ENCODE measurements at places on chromosomes 6 and 20.

GRCh38 chr6:63600136-63600535, 27.9 kb downstream of the LOC128125822 start:
- no peak for DNase-seq

- DNase-seq: peak; percentile 48
These were observed 629.1 kb upstream of the IMPG1 start for GRCh38 chr6:76701610-76702009.

DNA sequence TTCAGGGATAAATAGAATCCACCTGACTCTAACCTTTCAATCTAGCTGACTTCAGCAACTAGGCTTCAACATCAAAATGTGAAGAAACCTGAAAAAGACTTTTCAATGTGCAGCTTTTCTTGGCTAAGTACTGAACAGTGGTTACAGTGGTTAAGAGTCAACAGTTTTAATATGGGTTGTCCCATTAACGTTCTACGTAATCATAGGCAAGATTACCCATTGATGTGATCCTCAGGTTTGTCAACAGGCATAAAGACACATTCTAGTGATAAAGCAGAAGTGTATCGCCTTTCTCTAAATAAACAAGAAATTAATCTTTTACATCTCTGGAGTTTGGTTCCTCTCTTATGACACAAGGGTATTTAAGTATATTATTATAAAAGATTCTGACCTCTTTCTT, 154.1 kb upstream of the RUNX2 start:
- DNase-seq: no peak

DNA sequence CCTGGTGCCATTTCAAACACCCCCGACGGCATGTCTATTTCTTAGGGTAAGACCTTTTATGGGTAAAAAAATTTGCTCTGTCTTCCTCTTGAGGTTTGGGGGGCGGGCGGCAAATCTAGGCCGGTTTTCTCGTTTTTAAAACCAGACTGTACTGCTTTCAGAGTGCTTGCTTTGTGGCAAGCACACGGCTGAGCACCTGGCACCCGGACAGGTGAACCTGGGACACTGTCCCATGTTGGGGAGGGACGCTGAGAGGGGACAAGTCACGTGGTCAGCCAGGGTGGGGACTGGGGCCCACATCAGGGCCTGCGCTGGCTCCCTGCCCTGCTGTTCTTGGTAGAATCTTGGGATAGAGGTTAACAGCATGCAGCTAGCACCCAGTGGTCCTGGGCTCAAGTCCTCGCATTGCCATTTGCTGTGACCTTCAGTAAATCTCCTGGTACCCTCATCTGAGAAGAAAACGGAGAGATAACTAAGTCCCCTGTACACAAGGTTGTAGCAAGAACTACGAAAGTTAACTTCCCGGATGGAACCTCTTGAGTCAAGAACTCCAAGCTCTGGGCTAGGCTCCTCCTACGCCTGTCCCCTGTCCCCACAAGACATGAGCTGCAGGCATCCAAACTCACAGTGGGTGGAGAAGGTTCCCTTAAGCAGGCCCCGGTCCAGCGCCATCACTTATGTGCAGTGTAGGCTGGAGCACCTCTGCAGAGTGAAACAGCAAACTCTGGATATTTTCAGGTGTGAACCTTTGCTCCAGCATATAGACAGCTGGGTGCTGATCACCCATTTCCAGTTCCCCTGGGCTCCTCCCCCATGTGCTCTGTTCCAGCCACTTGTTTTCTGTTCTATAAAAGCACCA, 41.7 kb downstream of the PMEPA1 start:
- DNase-seq: no peak

- no peak for DNase-seq
These were observed 50.3 kb downstream of the EIF2S2 start for GRCh38 chr20:34061695-34062094.

DNA sequence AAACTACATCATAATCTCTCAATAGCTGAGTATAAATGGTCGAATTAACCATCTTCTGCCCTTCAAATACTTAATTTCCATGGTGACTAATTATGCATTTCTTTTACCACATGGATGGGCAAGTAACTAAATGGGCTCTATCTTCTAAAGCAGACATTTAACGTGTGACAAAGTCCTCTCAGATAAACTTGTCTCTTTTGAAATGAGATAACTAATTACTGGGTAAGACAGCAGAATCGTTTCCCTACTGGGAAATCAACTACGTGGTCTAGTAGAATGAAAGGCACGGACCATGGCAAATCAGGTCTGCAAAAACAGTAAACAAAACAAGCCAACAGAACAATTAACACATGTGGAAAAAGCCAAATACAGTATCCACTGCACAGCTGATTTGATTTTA, 137.7 kb downstream of the BACH2 start:
- DNase-seq: no peak

DNA sequence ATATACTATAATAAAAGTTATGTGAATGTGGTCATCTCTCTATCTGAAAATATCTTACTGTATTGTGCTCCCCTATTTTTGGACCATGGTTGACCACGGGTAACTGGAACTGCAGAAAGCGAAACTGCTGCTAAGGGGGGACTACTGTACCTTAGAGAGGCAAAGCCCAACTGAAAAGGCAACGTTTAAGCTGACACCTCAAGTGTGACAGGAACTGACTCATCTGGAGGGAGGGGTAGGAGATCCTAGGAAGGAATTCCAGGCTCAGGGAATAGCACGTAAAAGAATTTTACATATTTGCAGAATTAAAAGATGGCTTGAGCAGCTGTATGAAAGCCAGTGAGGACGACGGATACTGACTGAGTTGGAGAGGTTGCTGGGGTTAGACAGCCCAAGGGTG, 34.8 kb downstream of the ELOVL2 start:
- peak; percentile 61 for DNase-seq

DNA sequence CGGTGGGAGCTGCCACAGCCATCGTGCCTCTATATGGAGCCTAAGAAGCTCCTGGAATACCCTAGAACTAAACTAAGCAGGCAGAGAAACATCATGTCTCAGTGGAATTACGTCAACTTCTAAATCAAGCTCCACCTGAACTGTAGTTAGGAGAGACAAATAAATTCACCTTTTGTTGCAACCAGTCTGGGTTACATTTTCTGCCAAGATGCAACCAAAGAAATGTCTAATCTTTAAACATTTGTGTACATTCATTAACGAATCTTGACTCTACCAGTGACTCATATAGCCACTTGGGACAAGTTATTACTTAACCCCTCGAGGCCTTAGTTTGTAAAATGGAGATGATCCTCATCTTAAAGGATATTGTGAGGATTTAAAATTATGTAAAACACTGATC, 8.9 kb downstream of the PTPRK start:
- DNase-seq: no peak

- DNase-seq: peak; percentile 98
These were observed 588 bp downstream of the SCAF8 start for GRCh38 chr6:154733626-154734382.

DNA sequence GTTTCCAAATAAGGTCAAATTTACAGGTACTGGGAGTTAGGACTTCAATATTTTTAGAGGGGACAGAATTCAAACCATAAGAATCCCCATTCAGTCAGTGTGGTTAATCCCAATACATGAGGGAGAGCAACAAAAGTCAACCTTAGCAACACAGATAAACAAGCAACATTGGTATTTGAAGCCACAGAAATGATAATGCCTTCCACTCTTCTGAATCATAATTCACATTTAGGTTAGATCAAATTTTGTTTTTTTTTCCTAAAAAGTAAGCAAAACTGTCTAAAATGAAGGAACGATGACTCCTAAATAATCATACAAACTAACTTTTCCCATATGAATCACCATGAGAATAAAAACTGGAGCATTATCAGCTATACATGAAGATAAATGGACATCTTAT, 246.0 kb upstream of the TENT5A start:
- peak; percentile 61 for DNase-seq

DNA sequence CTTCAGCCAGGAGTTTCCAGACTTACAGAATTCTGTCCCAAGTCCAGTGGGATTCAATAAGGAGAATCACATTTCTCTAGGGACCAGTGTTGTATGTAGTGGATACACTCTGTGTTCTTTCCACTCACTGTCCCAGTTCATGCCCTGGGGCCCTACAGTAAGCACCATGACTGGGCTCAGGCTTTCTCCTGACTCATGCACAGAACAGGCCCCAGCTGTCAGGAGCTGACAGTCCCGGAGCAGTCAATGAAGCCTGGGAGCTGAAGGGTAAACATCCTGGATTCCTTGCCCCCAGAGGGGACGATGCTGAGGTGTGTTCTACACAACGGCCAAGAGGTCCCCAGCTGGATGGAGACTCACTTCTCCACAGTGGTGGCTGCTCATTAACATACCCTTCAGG, 40.2 kb upstream of the LRFN2 start:
- no peak for DNase-seq

DNA sequence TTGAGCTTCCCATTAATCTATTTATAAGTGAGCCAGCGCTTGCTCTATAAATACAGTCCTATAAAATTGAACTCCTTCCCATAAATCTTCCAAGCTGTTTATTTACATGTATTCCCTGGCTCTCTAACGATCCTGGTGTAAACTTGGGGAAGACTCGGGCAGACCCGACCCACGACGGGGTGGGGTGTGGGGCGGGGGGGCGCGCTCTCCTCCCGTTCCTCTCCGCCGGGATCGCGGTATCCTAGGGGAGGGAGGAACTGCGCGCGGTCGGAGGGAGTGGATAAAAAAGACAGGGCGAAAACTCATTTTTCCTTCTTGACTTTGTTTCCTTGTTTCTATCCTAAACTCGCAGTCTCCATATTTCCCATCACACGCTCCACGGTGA, 31.1 kb downstream of the TFAP2B start:
- DNase-seq: no peak
